ENCODE measurements at places on chromosomes 5 and 9. TPM values are rescaled to one million over a fixed set of nuclear protein-coding genes. Genes with fewer than 3 reads are reported as not detected.

DNA sequence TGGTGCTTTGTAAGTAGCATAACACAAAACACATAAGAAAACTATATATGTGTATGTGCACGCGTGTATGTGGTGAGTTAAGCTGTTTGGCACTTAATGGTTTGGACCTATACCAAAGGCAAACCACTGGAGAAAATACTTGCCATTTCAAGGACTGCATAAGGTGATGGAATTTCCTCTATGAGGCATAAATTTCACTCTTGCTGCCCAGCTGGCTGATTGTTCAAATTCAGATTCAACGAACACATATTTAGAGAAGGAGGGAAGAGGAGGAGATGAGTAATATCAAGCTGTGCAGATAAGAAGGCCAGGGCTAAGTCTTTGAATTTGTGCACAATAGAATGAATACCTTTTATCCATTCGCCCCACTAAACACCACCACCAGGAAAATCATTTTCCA lies 470.6 kb upstream of the MPDZ start:
- no peak for DNase-seq

- DNase-seq = no peak
Observed at GRCh38 chr5:35319333-35320002, 89.2 kb upstream of the PRLR start.

The PCDHB5 gene
- 0.09 TPM for total RNA-seq

GRCh38 chr9:116370556-116370955 lies 217.0 kb downstream of the PAPPA start:
- DNase-seq = no peak

The KCNN2 gene
- total RNA-seq = not detected

DNA sequence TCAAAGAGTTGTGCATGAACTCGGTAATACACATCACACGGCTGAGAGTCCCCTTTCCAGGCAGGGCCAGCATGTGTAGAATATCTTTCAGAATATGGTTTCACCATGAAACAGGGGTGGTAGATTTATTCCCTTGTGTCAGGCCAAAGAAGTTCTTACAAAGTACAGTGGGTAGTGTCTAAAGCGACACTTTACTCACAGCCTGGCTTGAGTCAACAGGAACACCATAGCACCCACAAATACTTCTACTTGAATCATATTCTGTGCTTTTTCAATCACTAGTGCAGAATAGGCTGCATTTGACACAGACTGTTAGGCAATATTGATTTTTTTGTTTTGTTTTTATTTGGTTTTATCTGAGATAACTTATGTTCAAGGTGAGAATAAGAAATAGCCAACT lies 12.6 kb downstream of the LSM11 start:
- no peak for DNase-seq

The SPINK4 gene
- total RNA-seq = not detected

The IFNA13 gene
- not detected for total RNA-seq

DNA sequence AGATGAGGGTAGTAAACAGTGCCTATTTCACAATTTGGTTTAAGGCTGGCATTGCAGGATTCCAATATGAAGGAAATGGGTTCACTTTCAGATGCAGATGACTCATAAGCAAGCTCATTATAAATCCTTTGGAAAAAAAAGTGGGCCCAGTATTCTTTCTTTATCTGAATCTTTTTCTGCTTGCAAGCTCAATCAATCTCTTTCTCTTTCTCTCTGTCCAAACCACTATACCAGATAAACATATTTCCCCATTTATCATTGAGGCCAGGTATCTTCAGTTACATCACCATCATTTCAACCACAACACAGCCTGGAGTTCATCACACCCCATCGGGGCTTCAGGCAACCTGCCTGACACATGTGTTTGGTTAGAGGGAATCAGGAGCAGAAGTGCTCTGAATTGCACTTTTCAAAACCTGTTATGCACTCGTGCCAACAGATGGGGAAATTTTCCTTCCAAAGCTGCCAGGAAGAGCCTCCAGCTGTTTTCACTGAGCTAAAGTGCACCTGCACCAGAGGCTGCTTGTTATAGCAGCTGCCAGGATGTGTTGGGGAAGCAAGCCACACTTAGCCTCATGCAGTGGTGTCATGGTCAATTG lies 30.0 kb upstream of the MAMDC2 start:
- no peak for DNase-seq

- no peak for DNase-seq
Observed at GRCh38 chr5:138273834-138274188, 610 bp downstream of the GFRA3 start.

DNA sequence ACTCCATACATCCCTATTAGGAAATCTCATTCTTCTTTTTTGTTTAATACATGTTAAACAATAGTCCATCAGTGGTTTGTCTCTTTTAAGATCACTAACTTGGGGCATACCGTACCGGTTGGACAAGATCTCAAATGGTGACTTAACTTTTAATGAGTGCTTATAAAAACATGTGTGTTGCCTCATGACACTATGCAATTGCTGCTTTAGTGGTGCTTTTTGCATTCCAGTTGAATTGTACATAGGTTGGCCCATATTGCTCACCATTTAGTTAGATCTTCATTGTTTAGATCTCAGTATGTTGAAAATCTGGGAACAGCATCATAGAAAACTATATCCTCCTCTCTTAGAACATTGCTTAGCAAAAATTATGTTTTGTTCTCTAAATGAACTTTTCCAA lies 17.8 kb downstream of the C9orf85 start:
- no peak for DNase-seq

- no peak for DNase-seq
Observed at GRCh38 chr5:129807162-129807814, 59.4 kb downstream of the MINAR2 start.

GRCh38 chr5:147746986-147747385 lies 35.5 kb downstream of the JAKMIP2 start:
- no peak for DNase-seq

DNA sequence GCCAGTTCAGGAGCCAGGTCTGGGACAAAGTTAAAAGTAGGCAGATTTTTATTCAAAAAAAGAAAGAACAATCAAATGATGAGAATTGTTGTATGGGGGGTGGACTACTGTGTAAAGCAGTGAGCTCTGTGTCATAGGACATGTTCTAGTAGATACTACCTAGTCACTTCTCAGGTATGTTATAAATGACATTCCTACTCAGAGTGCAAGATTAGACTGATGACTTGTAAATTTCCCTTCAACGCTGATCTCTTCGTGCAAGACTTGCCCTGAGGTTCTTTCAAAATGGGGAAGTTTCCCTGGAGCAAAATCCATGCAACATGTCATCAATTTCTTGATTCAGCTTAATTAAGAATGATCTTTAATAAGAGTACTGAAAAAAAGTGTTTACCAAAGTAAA lies 175.1 kb downstream of the RORB start:
- no peak for DNase-seq

The WDR70 gene
- 37.5 TPM for total RNA-seq

The CRB2 gene
- total RNA-seq = 0.09 TPM

DNA sequence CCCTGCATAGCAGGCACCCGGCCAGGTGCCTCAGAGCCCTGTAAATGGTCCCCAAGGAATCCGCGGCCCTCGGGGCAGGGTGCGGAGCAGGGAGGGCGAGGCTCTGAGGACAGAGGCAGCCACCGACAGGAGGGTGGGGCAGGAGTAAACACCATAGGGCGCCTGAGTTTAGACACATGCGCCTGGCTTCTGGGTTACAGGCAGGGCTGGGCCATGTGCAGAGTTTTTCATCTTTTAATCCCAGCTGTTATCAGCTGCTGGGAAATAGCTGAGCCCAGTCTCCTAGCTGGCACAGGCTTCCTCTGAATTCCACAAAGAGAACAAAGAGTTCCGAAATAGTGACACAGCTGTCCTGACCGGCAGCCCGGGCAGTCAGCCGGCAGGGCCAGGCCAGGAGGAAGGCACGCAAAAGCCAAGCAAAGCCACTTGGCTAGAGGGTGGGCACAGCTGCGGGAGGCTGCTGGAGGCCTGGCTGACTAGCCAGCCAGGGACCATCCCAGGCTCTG lies 98.9 kb upstream of the PHYKPL start:
- no peak for DNase-seq

- no peak for DNase-seq
Observed at GRCh38 chr9:23081377-23081776, 634.8 kb downstream of the DMRTA1 start.

The ZFP2 gene
- total RNA-seq = 1.3 TPM

The PLCXD3 gene
- total RNA-seq = 0.07 TPM

DNA sequence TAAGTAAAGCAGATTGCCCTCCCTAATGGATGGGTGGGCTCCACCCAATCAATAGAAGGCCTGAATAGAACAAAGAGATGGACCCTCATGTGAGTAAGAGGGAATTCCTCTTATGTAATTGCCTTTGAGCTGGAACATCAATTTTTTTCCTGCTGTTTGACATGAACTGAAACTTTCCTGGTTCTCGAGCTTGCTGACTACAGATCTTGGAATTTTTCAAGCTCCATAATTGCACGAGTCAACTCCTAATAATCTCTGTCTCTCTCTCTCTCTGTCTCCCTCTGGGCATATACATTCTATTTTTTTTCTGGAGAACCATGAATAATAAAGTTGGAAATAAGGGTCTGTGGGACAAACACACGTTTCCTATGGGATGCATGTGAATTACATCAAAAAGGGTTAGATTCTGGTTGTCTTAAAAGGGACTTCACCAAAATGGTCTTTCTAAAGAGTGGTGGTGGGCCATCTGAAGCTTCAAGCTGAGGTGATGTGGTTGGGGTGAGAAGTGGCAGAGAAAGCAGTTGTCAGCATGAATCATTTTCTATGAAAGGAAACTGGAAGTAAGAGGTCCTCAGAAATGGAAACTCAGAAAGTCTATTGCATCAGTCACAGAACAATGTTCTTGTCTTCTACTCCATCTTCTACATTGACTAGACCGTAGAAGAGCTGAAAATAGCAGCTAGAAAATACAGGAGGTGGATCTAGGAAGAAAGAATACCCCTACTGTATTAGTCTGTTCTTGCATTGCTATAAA lies 47.0 kb upstream of the HOMER1 start:
- DNase-seq = no peak

GRCh38 chr5:177365845-177366527 lies 8.3 kb downstream of the RGS14 start:
- no peak for DNase-seq

DNA sequence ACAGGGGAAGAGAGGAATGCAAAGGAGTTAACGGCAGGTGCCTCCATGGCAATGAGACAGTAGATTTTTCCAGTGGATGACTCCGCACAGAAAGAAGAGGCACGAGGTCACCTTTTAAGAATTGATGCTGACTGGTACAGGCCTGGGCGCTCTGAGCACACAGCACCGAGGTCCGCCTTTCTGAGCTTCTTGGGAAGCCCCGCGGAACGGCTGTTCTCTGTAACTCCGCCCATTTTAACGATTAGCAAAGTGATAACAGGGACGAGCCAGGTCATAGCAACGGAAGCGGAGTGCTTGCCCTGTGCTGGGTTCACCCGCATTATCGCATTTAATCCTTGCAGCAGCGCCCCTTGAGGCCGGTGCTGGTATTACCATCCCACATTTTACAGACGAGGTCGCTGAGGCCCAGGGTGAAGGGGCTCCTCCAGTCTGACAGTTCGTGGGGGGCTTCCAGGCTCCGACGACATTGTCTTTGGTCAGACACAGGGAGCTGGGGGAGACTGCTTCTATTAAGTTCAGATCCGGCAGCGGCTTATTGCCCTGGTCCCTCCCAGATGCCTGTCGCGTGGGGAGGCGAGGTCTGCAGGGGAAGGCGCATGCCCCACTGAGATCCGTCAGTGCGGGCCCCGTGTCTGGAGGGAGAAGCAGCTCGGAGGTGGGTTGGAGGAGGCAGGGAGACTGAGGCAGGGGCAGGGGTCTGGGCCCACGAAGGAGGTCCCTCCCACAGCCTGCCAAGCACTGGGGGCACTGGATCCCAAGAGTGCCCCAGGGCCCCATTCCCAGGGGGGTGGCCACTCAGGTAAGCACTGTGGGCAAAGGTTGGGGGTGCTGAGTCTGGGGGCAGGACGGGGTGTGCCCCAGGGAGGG lies 22.3 kb upstream of the HMCN2 start:
- DNase-seq = peak; percentile 62

The ANXA1 gene
- 285 TPM for total RNA-seq

DNA sequence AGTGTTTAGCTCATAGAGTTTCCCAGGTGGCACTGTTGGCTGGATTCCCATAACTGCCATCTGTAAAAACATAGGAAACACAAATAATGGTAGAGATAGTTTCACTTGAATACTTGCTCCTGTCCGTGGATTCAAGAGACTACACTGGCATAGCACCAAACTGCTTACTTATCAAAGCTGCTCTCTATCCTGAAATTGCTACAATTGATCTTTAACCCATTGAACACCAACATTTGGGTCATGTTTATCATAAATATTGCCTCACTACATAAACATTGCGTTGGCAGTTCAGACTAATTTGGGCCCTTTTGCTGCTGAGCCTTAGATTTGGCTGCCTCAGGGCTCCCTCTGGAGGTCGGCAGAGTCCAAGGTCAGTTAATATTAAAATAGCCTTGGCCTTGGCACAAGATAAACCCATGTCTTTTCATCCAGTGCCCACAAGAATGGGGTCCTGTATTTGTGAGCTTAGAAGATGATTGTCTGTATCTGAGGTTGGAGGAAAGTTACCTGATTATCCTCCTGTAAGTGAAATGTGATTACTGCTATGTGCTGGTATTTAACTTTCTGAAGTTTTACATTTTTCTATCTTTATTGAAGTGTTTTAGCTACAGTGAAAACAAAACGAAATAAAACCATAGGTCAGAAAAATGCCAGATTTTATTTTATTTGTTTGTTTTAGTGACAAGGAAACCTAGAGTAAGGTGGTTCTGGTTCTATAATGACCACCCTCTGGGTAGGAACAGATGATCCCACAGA lies 4.0 kb upstream of the RANBP3L start:
- DNase-seq = no peak

All from T-cell (primary cell).